ENCODE measurements at places on chromosomes 16 and 17.

- DNase-seq: no peak
Measured at GRCh38 chr17:18201108-18201507, 17.5 kb downstream of the ALKBH5 start.

DNA sequence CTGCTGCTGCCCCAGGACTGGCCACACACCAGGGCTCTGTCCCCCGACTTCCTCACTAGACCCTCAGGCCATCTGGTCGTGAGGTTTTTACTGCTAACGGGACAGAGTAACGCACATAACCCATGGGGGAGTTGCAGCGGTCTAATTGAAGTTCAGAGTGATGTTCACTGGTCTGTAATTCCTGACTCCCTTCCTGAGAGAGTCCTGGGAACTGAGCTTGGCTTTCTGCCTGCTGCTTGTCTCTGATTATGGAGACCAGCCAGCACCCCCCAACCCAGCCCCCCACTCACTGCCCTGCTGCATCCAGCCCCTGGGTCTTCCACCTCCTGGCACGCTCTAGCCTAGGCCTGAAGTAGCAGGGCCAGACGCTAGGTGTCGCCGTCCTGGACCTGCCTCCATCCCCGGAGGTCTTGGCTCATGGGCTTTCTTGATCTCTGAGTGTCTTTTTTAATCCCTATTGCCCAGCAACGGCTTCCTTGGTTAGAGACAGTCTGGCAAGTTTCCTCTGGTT is 192.9 kb downstream of the CCDC182 start:
- no peak for DNase-seq

DNA sequence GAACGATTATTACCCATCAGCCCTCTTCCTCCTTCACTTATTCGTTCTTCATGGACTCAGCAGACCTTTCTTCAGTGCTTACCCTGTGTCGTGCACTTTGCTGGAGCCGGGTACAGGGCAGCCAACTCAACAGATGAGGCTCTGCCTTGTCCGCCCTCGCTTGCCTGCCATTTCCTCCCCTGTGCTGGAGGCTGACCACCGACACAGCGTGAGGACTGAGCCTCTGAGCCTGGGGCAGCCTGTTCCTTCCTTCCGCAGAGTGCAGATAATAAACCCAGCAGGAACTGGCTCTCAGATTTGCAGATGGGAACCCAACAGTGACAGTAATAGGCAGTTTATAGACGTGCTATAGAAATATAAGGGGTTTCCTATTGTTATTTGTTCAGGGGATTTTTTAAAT is 7.0 kb upstream of the SLC39A11 start:
- no peak for DNase-seq

DNA sequence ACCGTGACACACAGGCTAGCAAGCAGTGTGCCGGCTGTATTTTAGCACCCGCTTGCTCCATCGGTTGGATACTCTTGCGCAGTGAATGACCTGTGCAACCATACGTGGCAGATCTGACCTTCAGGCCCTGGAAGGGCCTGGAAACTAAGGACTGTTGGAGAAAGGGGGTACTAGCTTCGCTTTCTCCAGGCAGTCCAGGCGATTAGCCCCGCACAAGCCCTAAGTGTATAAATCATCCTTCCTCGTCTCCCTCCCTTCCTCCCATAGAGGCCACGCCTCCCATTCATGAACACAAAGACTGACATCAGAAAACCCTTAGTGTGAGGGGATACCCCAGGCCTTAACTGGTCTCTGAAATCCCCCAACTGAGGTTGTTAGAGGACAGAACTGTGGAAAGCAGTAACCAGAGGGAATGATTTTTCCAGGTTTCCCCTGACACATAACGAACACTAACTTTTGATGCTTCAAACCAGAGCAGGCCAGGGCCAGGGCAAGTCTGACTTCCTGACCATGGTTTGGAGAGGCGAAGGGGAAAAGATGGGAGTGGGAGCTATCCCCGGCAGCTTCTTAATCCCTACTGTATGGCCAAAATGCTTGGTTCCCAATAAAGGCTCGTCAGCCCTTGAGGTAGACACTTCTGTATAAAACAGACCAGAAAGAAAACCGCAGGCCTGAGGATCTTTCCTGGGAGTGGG is 1.4 kb upstream of the DYNLL2 start:
- DNase-seq: no peak

- no peak for DNase-seq
Measured at GRCh38 chr17:57636274-57636673, 108.8 kb downstream of the CCDC182 start.

DNA sequence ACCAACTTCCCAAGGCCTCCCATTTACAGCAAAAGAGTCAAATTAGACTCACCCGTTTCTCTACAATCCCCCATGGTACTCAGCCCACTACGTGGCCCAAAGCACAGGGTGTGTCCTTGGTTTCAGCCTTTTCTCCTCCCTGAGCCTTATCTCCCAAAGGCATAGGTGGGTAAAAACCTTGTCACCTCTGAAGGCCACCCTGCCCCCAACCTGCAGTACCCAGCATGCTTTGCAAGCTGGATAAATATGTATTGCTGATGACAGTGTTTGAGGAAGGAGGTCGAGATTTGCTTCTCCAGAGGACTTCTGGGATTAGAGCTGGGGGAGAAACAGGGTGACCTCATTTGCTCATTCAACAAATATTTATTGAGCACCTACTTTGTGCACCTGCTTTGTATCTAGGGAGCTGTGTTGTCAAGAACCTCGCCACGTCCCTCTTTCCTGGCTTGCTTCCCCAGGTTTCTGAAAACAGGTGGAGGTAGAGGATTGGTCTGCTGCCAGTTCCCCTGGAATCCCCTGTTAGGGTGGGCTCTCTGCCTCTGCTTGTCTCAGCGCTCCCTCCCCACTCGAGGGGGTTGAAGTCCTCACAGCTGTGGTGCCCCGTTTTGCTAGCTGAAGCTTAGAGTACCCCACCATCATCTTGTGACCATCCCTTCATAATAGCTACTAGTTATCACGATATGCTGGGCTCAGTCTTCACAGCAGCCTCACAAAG is 3.0 kb downstream of the LASP1 start:
- DNase-seq: no peak

DNA sequence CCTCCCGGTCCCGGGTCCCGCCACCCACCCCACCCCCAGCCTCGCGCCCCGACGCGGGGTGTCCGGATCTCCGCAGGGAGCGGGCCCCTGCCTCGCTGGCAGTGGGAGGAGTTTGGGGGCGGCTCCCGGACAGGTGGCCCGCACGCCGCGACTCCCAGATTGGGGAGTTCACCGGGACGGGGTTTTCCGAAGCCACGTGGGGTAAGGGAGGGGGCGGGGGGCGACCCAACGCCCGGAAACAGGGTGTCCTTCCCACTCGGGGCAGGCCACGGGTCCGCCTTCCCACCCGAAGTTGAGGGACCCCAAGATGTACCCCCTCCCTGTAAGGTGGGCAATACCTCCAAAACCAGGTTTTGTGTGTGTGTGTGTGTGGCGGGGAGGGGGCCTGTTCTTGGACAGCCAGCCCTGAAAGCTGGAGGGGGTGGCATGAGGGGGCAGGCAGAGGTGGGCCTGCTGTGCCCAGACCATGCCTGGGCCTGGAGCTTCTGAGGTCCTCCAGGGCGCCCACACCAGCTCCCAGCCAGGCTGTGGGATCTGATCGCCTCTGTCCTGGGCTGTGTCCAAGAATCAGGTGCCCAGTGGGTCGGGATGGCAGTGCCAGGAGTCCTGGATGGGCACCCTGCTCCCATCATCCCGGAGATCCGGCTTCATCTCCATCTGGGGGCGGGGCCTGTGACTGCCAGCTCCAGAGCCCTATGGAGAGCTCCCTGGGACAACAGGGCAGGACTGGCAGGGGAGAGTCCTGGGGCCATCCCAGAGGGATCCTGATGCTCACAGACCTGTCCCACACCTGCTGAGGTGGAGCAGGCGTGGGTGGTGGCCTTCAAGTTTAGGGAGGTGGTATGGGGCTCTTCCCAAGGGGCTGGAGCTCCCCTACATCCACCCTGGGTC is 767 bp downstream of the SYNGR2 start:
- DNase-seq: peak; percentile 35

- no peak for DNase-seq
Measured at GRCh38 chr17:2542056-2542455, 30.4 kb upstream of the METTL16 start.

GRCh38 chr16:30437511-30438046 is 7.7 kb upstream of the DCTPP1 start:
- DNase-seq: no peak

- DNase-seq: no peak
Measured at GRCh38 chr16:57279780-57280638, 4.5 kb downstream of the PLLP start.

DNA sequence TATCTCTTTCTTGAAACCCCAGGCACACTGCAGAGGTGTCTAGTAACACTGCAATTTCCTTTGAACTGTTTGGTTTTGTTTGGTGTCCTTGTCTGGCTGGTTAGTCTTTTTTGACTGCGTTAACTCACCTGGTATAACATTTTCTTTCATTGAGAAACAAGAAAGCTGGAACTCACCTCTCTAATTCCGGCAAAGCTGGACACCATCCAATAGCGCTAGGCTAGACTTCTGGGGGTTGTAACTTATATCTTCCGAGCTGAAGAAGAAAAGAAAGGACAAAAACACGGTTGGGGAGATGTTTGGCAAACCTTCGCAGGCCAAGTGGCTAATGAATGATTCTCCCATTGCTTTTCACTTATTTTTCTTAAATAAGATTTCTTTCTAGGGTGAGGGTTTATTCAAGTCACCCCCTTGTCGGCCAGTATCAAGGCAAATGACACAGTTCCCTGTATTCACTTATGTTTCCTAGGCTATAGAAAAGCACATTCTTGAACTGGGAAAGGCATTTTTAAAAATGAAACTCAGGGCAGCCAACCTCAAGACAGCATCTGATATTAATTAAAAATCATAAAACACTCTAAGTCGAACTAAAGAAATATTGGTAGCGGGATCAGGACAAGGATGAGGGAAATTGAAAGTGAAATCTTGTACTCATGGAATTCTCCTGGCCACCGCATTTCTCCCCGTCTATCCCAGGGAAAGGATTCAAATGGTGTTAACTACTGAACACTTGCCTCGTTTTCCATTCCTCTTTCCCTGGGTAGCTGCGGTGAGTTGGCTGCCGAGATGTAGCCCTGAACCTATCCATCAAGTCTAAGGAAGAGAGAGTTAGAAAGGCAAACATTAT is 95.9 kb upstream of the ZFHX3 start:
- no peak for DNase-seq

- DNase-seq: no peak
Measured at GRCh38 chr17:74833501-74834377, 25.9 kb downstream of the GRIN2C start.

DNA sequence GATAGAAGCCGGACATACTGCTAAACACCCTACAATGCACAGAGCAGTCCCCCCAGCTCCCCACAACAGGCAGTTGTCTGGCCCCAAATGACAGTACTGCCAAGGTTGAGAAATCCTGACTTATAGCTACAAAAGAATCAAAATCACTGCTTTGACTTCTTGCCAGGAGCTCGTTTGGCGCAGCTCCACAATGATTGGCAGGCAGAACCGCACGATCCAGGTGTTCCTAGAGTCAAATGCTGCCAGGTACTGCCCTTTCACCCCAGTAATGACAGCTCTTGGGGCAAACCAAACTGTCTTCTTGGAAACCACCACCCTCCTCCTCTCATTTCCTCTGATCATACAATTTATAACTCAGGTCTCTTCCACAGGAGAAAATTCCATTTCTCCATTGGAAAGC is 2.2 kb upstream of the TMC5 start:
- DNase-seq: no peak

- no peak for DNase-seq
Measured at GRCh38 chr17:64457156-64457555, 8.2 kb downstream of the MILR1 start.

GRCh38 chr16:27103954-27104353 is 37.2 kb downstream of the C16orf82 start:
- no peak for DNase-seq

- DNase-seq: no peak
Measured at GRCh38 chr17:78138204-78139060, 7.8 kb upstream of the C17orf99 start.

- DNase-seq: peak; percentile 63
Measured at GRCh38 chr17:14205992-14206461, 30.6 kb downstream of the CDRT15 start.

DNA sequence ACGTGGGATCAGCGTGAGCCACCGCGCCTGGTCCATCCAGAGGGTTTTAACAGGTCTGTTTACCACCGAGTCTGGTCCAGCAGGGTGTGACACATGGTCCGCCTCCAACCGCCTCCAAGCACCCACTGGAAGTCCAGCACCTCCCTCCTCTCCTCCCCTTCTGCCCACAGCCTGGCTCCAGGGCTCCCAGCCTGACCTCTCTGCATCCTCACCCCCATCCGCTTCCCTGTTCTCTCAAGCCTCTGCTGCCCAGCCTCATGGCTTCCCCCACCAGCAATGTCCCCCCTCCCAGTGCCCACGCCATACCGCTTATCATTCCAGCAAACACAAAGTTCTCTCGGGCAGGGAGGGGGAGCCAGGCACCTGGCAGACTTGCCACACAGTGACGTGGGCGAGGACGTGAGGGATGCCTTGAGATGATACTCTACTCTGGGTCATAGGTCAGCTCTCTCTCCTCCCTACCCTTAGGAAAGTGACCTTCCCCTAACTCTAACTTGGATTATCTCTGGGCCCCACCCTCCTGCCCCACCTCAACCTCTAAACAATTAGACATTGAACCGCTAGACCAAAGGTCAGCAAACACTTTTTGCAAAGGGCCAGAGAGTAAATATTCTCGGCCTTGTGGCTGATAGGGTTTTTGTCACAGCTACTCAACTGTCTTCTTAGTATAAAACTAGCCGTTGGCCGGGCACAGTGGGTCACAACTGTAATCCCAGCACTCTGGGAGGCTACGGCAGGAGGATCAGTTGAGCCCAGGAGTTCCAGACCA is 23.1 kb downstream of the CDC42EP4 start:
- no peak for DNase-seq

DNA sequence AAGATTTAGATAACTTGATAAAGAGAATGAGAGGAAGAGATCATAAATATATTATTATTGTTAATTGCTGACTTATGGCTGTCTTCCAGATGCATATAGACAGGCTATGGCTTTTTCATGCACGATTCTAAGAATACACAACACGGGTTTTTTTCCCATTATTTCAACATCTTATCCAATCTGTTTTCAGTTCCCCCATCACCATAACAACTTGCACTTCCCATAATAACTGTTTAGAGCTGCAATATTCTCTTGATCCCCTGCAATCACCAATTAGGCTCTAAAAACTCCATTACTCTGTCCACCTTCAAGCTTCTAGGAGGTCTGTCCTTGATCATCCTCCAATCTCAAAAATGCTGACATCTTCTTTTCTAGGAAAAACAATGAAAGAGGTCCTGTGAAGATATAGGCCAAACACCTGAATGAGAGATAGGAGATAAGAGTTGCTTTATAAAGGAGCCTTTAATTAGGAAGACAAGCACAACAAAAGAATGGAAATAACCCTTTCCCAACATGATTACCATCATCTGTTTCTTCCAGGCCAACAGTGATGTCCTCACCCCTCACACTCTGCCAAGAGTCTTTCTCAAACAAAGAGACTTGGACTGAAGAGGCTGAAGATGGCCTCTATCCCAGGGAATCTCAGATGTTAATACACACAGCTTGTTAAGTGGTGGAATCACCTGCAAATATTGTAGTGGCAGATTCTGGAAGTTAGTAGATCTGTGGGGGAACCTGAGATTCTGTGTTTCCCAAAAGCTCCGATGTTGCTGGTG is 32.2 kb upstream of the CCL2 start:
- DNase-seq: no peak

GRCh38 chr16:85717393-85718152 is 28.8 kb upstream of the GINS2 start:
- peak; percentile 62 for DNase-seq
